Gastrocnemius medialis (tissue), 4 donors: ENCODE measurements at places on chromosomes 4 and X.

DNA sequence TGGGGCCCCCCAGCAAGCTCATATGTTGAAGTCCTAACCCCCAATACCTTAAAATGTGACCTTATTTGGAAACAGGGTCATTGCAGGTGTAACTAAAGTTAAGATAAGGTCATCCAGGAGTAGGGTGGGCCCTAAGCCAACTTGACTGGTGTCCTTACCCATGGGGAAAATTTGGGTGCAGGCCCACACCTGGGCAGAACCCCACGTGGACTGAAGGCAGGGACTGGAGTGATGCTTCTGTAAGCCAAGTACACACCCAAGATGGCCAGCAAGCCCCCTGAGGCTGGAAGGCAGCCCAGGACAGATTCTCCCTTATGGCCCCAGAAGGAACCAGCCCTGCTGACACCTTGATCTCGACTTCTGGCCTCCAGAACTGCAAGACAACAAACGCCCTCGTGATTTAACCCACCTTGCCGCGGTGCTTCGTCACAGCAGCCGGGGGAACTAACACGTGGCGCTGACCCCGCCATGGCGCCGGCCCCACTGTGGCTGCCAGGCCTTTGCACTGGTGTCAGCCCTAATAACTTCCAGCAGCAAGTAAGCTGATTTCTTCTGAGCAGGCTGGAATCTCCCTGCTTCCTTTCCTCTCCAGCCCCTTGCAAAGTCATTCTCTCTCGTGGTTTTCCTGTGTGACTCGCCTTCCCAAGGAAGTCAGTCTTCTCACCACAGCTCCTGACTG is 23.2 kb upstream of the MXD4 start:
- H3K27me3 ChIP-seq, result no peaks in the 10 kb centered on the region
- no peaks in the 10 kb centered on the region for H3K4me1 ChIP-seq
- no peak overlapping the region for H3K4me3 ChIP-seq
- H3K36me3 ChIP-seq, result no peaks in the 10 kb centered on the region
- DNase-seq, result no peak
- H3K27ac ChIP-seq, result no peak overlapping the region

- H3K27ac ChIP-seq, result no peak overlapping the region
- H3K36me3 ChIP-seq, result no peaks in the 10 kb centered on the region
- DNase-seq, result no peak
- H3K4me3 ChIP-seq, result no peak overlapping the region
- H3K4me1 ChIP-seq, result no peaks in the 10 kb centered on the region
Measured at GRCh38 chr4:116361790-116362189, 723.6 kb downstream of the TRAM1L1 start.

DNA sequence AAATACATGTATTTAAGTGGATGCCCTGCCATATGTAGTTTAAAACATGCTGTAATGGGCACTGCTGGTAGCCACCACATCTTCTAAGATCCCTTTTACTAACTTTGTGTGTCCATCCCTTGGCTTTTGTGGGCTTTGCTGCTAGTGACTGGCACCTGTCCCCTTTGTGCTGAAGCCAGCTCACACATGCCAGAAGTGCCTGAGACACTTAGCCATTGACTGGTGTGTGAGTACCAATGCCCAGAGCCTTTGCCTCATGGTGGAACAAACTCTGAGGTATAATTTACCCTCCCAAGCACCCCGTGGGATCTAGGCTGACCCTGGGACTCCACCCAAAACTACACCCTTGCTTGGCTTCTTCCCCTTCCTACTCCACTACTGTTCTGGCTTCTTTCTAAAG is 33.0 kb downstream of the ARHGAP6 start:
- H3K4me1 ChIP-seq, result peaks cover 4% of the 10 kb centered on the region
- no peak overlapping the region for H3K27ac ChIP-seq
- DNase-seq, result no peak
- no peaks in the 10 kb centered on the region for H3K27me3 ChIP-seq
- no peaks in the 10 kb centered on the region for H3K36me3 ChIP-seq
- H3K4me3 ChIP-seq, result no peak overlapping the region

GRCh38 chrX:101057093-101057714 is 5.3 kb upstream of the TRMT2B start:
- H3K36me3 ChIP-seq, result no peaks in the 10 kb centered on the region
- H3K27me3 ChIP-seq, result no peaks in the 10 kb centered on the region
- H3K4me1 ChIP-seq, result no peaks in the 10 kb centered on the region

DNA sequence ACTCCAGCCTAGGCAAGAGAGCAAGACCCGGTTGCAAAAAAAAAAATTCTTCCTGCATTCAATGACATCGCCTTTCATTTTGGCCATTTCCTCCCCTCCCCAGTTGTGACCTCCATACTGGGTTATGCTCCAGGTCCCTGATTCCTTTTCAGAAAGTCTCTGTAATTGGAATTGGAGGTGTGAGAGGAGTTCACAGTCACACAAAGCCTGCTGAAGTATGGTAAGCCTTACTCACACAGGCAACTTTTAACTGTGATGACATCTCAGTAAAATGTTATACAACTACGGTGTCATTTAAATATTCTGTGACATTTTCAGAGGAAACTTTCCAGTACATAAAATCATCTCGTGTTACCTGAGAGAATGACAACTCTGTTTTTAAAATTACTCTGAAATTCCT is 73.6 kb downstream of the CEP44 start:
- DNase-seq, result no peak
- H3K27ac ChIP-seq, result no peak overlapping the region
- H3K36me3 ChIP-seq, result no peaks in the 10 kb centered on the region
- H3K4me3 ChIP-seq, result no peak overlapping the region

DNA sequence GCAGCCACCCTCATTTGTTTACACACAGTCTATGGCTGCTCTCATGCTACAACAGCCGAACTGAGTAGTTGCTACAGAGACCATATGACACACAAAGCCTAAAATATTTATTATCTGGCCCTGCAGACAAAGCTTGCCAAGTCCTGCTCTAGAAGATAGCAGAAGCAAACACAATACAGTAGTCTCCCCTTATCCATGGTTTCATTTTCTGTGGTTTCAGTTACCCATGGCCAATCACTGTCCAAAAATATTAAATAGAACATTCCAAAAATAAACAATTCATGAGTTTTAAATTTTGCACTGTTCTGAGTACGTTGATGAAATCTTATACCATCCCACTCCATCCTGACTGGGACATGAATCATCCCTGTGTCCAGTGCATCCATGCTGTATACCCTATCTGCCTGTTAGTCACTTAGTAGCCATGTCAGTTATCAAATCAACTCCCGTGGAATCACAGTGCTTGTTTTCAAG is 40.2 kb upstream of the ZNF81 start:
- peak overlapping the region; percentile 52 for H3K27ac ChIP-seq
- no peaks in the 10 kb centered on the region for H3K36me3 ChIP-seq
- no peak overlapping the region for H3K4me3 ChIP-seq

DNA sequence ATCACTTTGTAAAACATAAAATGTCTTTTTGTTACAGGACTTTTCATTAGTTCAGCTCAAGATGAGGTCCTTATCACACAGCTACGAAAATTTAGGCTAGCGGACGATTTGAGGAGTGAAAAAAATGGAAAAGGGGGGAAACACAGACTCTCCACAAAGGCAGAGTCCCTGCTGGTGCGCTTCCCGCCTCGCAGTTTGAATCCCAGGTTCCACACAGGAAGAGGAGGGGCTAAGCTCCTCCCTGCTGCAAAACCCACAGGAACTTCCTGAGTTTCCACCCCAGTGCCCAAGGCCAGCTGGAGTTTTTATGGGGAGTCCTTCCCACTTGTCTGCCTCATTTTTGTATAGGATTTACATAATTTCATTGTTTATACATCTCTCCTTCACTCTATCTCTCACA is 11.2 kb downstream of the ADAM29 start:
- no peaks in the 10 kb centered on the region for H3K4me1 ChIP-seq
- H3K27me3 ChIP-seq, result no peaks in the 10 kb centered on the region
- no peaks in the 10 kb centered on the region for H3K36me3 ChIP-seq
- DNase-seq, result no peak

GRCh38 chr4:41655177-41655576 is 93.3 kb downstream of the PHOX2B start:
- no peaks in the 10 kb centered on the region for H3K36me3 ChIP-seq
- H3K27me3 ChIP-seq, result no peaks in the 10 kb centered on the region
- no peak for DNase-seq
- peaks cover 34% of the 10 kb centered on the region for H3K4me1 ChIP-seq
- H3K27ac ChIP-seq, result peak overlapping the region; percentile 67

DNA sequence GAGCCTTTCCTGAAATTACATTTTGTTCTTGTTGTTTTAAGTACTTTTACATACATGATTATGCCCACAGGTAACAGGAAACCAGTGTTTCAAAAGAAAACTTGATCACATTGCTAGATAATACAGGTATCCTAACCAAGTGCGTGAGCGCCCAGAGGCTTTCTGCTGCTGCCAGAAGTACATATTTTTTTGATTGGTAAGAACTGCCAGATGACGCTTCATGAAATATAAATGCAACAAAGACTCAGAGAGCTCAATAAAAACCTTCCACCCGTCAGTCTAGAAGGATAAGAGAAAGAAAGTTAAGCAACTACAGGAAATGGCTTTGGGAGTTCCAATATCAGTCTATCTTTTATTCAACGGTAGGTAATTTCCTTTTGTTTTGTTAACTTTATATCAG is at the start of gene EPGN:
EPGN (plus strand) TSS at position 256 of the 400 bp plus-strand sequence; CDS start at position 320, 64 bp downstream.
- H3K4me1 ChIP-seq, result no peaks in the 10 kb centered on the region
- no peak within 1 kb of the TSS for H3K4me3 ChIP-seq
- H3K36me3 ChIP-seq, result no peaks in the 10 kb centered on the region

DNA sequence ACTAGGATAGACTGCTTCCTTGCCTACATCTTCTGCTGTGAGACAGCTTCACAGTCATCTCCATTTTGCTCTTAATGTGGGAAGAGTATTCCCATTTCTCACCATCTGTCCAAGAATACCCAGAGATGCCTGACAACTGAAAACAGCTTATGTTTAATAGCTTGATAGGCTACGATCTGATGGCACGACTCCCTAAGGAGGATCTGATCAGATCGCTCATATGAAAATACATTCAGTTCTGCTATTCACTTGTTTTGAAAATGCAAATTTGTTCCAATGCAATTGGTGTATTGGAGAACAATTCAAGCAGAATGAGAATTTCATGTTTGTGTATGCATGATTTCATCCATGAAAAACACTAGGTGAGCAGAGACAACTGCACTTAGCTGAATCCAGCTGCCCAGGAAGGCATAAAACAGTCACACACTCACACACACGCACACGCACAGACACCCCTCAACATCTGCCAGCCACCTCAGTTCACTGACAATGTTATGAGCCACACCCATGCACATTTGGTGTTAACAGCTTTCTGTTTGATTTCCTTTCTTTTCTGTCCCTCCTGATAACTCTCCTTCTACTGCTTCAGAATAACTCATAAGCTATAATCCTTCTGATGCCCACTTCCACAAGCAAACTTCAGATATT is 29.6 kb downstream of the TRIML1 start:
- no peak overlapping the region for H3K27ac ChIP-seq
- H3K4me3 ChIP-seq, result no peak overlapping the region
- H3K4me1 ChIP-seq, result no peaks in the 10 kb centered on the region
- no peak for DNase-seq
- no peaks in the 10 kb centered on the region for H3K27me3 ChIP-seq
- H3K36me3 ChIP-seq, result no peaks in the 10 kb centered on the region

- H3K4me1 ChIP-seq, result peaks cover 15% of the 10 kb centered on the region
- peak; percentile 68 for DNase-seq
- no peaks in the 10 kb centered on the region for H3K27me3 ChIP-seq
- H3K4me3 ChIP-seq, result no peak overlapping the region
- no peaks in the 10 kb centered on the region for H3K36me3 ChIP-seq
Measured at GRCh38 chrX:136204571-136204970, 46.6 kb downstream of the MAP7D3 start.

GRCh38 chr4:38723726-38724474 is 58.9 kb downstream of the TLR10 start:
- no peaks in the 10 kb centered on the region for H3K36me3 ChIP-seq
- no peak overlapping the region for H3K27ac ChIP-seq
- no peak overlapping the region for H3K4me3 ChIP-seq
- no peaks in the 10 kb centered on the region for H3K4me1 ChIP-seq
- DNase-seq, result no peak

- no peaks in the 10 kb centered on the region for H3K36me3 ChIP-seq
- no peak for DNase-seq
- H3K4me1 ChIP-seq, result no peaks in the 10 kb centered on the region
- H3K27ac ChIP-seq, result no peak overlapping the region
- no peaks in the 10 kb centered on the region for H3K27me3 ChIP-seq
Measured at GRCh38 chr4:73692701-73693100, 47.7 kb upstream of the CXCL8 start.

DNA sequence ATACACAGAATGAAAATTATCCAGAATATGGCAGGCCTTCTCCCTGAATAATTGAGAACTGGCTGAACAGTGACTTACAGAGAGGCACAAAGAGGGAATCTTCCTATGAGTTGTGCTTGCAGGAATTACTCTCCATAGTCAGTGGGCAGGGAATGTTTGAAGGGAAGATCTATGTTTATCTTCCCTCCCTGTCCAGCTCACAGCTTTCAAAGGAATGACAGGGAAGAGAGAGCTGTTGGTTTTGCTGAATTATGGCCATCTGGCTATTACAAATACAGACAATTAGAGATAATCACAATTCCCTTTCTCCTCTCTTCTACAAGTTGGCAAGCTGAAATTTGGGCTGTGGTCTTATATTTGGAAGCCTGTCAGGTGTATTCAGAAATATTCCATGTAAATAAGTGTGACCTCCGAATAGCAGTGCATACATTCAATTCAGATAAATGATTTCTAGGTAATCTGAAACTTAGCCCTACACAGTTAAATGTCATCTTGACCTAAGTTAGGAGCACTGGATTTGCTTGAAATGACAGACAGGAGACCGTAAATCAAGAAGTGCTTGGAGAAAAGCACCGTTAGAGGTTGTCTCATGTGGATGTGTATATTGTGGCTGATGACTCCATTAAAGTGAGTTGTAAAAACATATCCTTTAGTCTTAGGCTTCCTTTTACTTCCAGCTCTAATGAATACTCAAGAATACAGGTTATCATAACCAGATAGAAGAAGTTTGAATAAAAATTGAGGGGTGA is 136.8 kb downstream of the C4orf33 start:
- no peak for DNase-seq
- no peak overlapping the region for H3K4me3 ChIP-seq
- H3K27me3 ChIP-seq, result no peaks in the 10 kb centered on the region
- no peaks in the 10 kb centered on the region for H3K36me3 ChIP-seq

DNA sequence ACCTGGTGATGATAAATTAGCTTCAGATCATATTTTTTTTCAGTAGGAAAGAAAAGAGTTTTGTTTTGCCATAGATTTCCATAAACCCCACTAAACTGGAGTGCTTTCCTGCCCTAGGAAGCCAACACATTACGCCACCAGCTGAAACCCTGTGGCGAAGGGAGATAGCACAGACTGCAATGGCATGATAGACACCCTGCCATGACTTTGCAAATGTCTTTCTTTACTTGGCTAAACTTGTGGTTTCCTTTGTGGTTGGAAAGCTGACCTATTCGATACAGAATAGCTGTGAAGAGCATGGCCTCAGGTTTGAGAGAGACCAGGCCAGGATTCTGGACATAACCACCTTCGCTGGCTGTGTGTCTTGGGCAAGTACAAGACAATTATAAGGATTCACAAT is 19.1 kb downstream of the MFAP3L start:
- peaks cover 5% of the 10 kb centered on the region for H3K4me1 ChIP-seq
- peak overlapping the region; percentile 3 for H3K27ac ChIP-seq
- H3K4me3 ChIP-seq, result no peak overlapping the region
- no peaks in the 10 kb centered on the region for H3K36me3 ChIP-seq

GRCh38 chr4:14928035-14928434 is 74.2 kb upstream of the CPEB2 start:
- no peaks in the 10 kb centered on the region for H3K27me3 ChIP-seq
- H3K4me1 ChIP-seq, result no peaks in the 10 kb centered on the region
- no peak overlapping the region for H3K27ac ChIP-seq
- no peak for DNase-seq

- no peak overlapping the region for H3K27ac ChIP-seq
- no peak for DNase-seq
- H3K27me3 ChIP-seq, result no peaks in the 10 kb centered on the region
Measured at GRCh38 chrX:70096052-70096451, 33.8 kb downstream of the OTUD6A start.
